T follicular helper cell (primary cell): ENCODE measurements at places on chromosomes 1 and 21.

- no peak for DNase-seq
Measured at GRCh38 chr1:200963076-200963475, 60.4 kb downstream of the KIF21B start.

DNA sequence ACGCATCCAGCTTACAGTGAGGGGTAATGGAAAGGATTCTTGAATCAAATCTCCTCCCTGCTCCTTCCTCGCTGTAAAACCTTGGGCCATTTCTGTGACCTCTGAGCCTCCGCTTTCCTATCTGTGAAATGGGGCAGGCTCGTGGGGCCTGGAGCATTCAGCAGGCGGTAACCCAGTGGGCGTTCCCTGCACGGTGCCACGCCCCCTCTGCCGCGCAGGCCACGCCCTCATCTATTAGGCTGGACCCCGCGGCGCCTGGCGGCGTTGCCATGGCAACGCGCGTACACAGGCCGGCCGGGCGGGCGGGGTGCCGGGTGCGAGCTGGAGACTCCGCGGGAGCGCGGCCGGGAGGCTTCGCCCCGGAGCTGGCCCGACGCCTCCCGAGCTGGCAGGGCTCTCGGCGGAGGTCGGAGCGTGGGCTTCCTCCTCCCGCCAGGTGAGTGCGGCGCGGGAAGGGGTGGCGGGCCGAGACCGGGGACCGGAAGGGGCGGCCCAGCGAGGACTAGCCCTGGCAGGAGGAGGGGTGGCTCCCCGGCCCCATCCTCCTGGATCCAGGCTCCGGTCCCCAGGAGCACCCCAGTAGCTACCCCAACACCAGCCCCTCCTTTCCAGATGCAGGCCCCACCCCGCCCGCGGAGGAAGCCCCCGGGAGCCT is at the start of gene FHAD1:
Gene FHAD1 (plus strand): TSS at position 264 of the 655 bp plus-strand sequence. CDS start 4,562 bp downstream, outside the sequence.
- DNase-seq: no peak

DNA sequence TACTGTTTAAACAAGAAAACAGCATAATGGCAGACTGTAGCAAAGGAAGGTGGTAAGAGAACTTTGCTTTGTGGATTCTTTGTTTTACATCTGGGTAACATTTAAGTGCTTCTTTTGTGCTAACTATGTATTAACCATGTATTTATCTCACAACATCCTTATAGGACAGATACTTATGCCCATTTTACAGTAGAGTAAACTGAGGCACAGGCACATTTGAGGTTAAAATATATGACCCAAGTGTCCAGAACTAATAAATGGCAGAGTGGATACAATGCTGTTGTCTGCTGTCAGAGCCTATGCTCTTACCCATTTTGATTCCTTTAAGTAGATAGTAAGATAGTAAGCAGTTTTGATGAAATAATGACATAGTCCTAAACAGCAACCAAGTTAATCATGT is 7.3 kb downstream of the CAPZA1 start:
- DNase-seq: no peak

- no peak for DNase-seq
Measured at GRCh38 chr1:103120981-103121380, 12.7 kb upstream of the COL11A1 start.

DNA sequence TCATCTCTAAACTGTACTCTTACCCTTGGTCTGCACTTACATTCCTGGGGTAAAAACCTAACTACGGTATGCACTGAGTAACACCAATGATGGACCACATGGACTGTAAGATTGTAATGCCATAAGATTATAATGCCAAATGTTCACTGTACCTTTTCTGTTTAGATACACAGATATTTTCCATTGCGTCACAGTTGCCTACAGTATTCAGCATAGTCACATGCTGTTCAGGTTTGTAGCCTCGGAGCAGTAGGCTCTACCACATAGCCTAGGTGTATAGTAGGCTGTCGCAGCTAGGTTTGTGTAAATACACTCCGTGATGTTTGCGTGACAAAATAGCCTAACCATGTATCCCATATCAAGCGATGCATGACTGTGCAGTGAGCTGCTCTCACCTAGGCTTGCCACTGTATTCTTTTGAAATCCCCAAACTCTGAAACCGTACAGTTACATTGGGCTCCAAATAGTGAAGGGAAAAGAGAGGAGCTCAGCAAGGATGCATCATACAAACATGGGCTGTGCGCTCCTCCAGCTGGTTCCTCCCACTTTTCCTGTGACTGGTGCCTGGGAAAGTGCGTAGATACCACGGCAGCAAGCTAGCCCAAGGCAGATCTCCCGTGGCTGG is 35.2 kb downstream of the CFAP57 start:
- DNase-seq: no peak

DNA sequence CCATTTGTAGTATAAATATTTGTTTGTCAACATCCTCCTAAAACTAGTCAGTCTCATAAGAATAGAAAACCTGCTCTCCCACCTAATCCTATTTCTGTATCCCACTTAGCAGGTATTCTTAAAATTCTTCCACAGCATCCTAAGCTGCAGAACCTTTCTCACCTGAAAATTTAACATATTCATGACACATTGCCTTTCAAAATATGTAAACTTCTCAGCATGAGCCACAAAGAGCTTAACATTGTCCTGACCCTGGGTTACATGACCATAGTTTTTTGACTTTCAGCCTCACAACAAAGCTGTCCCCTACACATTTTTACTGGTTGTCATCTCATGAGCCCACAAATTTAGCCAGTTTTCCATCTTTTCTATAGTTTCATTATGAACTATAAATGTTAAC is 712.1 kb downstream of the LTN1 start:
- DNase-seq: no peak

DNA sequence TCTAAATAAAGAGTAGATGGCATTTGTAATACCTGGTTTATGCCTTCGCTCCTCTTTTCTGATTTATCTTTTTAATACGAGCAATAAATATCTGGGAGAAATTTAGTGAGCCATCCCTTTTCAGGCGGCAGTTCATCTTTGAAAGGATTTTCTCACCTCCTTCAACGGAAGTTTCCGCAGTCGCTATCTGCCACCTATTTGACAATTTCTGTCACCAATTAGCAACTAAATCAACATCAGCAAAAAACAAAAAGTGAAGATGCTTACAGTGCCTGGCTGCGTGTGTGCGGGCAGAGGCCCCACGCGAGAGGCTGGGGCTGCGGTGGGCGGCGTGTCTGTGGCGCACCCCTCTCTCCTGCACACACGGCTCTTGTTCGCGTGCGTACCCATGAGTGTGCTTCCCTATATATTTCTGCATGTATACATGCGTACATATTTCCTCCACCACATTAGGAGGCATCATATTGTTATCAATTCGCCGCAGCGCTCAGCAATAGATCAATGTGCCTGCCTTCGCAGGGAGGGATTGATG is 117.3 kb upstream of the BARHL2 start:
- no peak for DNase-seq

GRCh38 chr1:7535016-7535415 is 236.1 kb upstream of the VAMP3 start:
- DNase-seq: no peak

- DNase-seq: no peak
Measured at GRCh38 chr1:3604468-3604974, 6.8 kb downstream of the MEGF6 start.

DNA sequence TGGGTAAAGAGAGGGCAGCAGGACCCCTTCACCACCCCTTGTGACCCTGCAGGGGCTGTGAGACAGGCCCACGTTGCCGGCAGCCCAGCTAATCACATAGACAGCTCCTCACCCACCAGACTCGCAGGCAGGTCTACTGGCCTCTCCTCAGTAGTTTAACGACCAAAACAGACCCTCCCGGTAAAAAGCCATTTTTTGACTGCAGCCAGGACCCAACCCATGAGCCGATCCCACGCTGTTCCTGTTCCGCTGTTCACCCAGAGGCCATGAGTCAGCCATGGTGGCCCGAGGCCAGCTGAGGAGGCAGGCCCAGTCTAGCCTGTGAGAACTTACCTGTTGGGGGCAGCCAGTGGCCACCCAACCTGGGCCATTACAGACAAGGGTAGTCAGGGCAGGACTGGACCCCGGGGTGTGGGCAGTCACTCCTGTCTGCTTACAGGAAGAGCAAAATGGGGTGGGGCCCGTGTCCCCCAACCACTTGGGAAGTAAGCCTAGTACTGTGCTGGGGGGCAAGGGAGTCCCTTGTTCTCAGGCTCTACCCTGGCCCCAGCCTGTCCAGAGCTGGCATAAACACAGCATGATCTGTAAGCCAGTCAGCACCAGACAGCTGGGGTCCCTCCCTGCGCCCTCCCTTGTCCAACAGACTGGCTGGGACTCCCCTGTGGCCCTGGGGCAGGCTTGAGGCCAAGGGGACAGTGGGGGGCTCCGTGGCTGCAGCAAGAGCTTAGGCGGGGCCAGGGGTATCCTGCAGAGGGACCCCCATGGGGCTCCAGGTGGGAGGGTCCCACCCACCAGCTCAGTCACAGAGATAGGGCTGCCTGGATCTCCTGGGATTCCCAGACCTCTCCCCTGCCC is 61.9 kb downstream of the WNT9A start:
- DNase-seq: no peak

GRCh38 chr21:44628707-44629391 is 2.0 kb downstream of the KRTAP10-9 start:
- DNase-seq: no peak

DNA sequence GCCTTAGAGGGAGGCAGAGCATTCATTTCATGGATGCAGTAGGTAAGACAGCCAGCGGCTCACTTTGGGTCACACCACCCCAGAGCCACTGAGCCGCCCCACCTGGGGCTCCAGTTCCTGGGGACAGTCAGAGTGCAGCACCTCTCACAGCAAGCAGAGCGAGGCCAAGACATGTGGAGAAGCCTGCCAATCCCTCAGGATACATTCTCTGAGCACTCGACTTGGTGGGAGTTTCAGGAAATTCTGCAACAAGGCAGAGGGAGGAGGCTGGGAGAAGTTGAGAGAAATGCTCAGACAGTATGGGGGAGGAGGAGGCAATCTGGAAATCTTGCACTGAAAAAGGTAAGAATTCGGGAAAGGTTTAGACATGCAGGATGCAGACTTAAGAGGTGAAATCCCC is 60.8 kb upstream of the WLS start:
- no peak for DNase-seq

DNA sequence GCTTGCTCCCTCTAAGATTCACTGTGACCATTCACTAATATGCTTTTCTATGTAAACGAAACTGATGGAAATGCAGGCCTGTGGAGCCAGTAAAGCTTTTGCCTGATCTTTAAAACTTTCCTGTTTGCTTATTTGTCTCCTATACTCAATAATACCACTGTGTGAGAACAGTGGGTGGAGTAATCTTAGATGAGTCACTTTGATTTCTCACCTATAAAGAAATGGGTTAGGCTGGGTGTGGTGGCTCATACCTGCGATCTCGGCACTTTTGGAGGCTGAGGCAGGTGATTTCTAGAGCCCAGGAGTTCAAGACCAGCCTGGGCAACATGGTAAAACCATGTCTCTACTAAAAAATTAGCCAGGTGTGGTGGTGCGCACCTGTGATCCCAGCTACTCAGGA is 70.8 kb downstream of the RWDD3 start:
- DNase-seq: no peak

DNA sequence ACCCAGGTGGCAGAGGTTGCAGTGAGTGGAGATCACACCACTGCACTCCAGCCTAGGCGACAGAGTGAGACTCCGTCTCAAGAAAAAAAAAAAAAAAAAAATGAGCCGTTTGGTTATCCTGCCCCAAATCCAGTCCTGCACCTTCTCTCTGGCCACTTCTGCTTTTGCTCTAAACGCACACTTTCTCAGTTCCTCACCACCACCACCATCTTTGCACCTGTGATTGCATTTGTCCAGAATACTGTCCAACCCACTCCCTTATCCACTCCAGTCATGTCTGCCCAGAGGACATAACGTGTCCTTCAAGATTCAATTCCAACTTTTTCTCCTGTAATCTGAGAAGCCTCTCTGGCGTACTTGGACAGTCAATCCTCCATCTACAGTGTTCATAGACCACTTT is 2.2 kb upstream of the NEK2 start:
- DNase-seq: no peak

DNA sequence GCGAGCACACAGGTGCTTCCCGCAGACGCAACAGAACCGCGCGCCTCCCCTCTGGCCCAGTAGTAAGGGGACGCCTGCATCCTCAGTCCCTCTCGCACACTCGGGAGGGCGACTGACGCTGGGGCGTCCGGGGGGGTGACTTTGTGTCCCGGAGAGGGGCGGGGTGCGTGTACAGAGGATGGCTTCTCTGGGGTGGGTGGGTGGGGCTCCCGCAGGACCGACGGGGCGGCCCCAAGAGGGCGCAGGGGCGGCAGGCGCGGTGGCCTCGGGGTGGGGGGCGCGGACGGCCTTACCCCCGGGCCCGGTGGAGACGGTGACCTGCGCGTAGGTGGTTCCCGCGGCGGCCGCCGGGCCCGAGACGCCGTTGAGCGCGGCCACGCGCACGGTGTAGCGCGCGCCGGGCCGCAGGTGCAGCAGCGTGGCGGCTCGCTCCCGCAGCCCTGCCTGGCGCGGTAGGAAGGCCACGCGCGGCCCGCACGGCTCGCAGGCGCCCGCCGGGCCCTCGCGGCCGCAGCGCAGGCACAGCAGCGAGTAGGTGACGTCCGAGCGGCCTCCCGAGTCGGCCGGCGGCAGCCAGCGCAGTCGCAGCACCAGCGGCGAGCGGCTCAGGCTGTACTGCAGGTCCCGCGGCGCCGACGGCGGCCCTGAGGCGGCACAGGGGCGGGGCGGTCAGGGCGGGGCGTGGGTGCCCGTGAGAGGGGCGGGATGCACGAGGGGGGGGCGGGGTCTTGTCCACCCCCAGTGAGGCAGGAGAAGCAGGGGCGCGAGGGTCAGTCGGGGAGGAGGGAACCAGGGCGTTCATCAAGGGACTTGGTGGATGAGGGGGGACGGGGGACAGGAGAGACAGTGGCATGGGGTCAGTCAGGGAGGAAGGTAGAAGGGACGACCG is 12.1 kb downstream of the EPHA10 start:
- DNase-seq: no peak

- DNase-seq: no peak
Measured at GRCh38 chr1:43705334-43705733, 2.0 kb upstream of the ST3GAL3 start.

- DNase-seq: no peak
Measured at GRCh38 chr1:65440322-65440900, 19.9 kb downstream of the LEPR start.

DNA sequence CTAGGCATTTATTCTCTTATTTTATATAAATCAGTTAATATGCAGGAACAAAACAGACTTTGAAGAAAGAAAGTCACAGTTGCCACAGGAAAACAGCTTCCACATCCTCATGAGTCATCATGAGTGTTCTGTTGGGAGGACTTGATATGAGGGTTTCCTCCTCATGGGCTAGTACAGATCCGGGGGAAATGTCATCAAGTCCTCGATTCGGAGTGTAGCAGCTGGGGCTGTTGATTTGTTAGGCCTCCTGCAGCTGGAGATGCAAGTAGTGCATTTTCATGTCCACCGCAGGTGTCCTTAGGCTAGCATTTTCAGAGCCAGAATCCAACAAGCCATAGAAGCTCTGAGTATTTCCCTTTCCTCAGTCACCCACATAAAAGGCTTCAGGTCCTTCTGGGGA is 36.7 kb downstream of the ADAM30 start:
- no peak for DNase-seq

GRCh38 chr1:203227371-203228083 is 1.9 kb downstream of the CHIT1 start:
- no peak for DNase-seq

GRCh38 chr1:177315261-177315660 is 144.5 kb downstream of the BRINP2 start:
- no peak for DNase-seq

GRCh38 chr1:152525080-152525641 is 10.9 kb downstream of the CRCT1 start:
- no peak for DNase-seq

GRCh38 chr1:160137216-160137862 is 14.1 kb upstream of the ATP1A4 start:
- DNase-seq: no peak
